ENCODE measurements at places on chromosomes 13 and 19.

DNA sequence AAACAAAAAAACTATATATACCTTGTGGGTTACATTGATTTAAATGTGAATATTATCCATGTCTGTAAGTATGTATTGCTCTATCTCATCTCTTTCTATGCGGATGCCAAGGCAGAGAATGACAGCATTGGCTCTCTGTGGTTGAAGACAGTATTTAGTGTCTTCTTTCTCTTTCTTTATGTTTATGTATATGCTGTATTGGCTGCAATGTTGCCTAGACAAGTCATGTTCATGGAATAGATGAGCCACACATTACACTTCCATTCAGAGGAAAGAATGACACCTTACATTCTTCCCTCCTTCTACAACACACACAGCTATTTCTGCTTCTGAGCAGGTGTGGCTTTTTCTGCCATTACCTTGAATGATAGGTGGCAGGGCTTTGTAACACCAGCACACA is 639.4 kb upstream of the MIR17HG start:
- DNase-seq = no peak

GRCh38 chr19:49434907-49435583 is 6.3 kb downstream of the SLC17A7 start:
- no peak for DNase-seq

DNA sequence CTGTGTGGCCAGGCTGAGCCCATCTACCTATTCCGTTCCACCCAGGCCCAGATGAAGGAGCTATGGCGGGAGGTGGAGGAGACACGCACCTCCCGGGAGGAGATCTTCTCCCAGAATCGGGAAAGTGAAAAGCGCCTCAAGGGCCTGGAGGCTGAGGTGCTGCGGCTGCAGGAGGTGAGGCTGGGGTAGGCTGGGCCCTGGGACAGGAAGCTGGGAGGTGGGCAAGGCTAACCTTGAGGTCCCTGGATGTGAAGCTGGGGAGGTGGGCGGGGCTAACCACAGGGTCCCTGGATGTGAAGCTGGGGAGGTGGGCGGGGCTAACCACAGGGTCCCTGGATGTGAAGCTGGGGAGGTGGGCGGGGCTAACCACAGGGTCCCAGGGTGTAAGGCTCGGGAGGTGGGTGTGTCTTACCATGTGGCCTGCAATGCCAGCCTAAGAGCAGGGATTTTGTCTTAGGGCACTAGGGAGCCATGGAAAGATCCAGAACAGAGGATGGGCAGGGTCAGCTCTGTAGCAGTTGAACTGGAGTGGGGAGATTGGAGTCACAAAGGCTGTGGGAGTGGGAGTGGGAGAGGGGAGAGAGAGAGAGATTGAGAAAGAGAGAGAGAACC is 36.9 kb downstream of the KCNC3 start:
- no peak for DNase-seq

GRCh38 chr13:33206945-33207614 is 78.5 kb downstream of the STARD13 start:
- no peak for DNase-seq

DNA sequence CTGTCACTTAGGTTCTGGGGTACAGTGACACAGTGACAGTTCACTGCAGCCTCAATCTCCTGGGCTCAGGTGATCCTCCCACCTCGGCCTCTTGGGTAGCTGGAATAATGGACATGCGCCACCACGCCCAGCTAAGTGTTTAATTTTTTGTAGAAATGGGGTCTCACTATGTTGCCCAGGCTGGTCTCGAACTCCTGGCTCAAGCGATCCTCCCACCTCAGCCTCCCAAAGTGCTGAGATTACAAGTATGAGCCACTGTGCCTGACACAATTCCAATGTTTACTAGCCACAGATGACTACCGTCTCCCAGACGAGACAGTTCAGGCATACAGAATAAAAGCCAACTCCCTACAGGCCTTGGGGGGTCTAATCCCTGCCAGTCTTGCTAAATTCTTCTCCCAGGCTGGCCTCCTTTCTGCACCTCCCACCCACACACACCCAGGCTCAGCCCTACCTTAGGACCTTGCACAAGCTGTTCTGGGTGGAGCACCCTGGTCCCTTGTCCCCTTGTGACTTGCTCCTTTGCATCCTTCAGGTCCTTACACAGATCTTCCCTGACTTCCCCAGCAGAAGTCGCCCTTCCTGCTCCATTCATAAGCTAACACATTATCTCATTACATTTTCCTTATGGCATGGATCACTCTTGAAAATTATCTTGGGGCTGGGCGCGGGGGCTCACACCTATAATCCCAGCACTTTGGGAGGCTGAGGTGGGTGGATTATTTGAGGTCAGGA is 106.4 kb downstream of the INSR start:
- no peak for DNase-seq

- no peak for DNase-seq
These were observed 397.7 kb downstream of the SUCLA2 start for GRCh38 chr13:47603365-47603764.

DNA sequence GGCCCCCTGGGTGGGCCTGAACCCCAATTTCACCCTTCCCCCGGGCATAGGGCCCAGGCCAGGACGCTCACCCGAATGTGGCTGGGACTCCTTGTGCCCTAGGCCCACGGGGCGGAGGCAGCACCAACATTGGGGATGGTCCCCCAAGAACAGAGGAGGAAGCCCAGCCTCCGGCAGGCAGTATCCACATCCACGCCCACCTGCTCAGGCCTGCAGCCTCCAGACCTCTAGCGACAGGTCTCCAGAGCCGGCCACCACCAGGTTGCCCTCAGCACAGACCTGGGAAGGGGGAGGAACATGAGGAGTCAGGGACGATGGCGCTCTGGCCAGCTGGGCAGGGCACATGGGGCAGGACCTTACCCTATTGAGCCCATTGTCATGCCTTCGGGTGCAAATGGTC is 1.2 kb downstream of the GNG14 start:
- DNase-seq = no peak

DNA sequence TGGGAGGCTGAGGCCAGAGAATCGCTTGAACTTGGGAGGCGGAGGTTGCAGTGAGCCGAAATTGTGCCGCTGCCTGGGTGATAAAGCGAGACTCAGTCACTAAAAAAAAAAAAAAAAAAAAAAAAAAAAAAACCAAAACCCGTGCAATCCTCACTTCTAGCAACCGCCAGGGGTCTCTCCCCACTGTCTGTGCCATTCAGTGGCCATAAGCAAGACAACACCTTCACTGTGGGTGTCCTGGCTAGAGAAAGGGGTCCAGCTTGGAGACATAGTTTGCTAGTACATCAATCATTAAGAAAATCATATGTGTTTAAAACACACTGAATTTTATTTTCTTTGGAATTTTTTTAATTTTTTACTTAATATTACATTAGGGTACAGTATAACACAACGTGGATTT is 68.2 kb downstream of the RASL11A start:
- no peak for DNase-seq

GRCh38 chr19:45046355-45046754 is 7.5 kb downstream of the CLASRP start:
- DNase-seq = no peak

GRCh38 chr13:77981281-77981881 is 62.8 kb upstream of the EDNRB start:
- no peak for DNase-seq

- DNase-seq = no peak
These were observed 560.6 kb upstream of the SPRY2 start for GRCh38 chr13:80901530-80901929.

DNA sequence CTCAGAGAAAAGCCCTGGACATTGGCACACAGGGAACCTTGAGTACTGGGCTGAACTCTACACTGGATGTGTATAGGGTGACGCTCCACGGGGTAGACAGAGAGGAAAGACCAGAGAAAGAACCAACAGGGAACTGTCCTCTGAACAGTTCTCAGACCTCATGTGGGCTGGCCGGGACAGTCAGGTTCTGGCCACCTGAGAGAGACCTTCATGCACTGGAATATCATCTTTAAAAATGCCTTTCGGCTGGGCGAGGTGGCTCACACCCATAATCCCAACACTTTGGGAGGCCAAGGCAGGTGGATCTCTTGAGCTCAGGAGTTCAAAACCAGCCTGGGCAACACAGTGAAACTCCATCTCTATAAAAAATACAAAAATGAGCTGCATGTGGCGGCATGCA is 143.8 kb upstream of the GJB6 start:
- no peak for DNase-seq

DNA sequence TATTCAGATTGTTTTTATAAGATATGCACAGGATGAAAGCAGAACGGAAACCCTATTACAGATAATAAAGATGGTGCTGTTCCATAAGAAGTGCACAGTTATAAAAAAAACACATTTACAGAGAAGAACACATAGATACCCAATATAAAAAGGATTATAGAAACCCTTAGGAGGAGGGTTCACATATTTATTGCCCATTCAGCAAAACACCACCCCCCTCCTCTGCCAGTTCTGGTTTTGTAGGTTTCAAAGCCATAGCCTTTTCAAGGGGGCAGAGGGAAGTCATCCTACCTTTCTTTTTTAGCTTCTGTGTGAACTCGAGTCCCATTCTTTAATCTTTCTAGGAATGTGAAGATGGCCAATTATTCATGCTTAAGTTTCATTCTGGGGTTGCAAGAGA is 511.2 kb downstream of the GPC5 start:
- DNase-seq = no peak

DNA sequence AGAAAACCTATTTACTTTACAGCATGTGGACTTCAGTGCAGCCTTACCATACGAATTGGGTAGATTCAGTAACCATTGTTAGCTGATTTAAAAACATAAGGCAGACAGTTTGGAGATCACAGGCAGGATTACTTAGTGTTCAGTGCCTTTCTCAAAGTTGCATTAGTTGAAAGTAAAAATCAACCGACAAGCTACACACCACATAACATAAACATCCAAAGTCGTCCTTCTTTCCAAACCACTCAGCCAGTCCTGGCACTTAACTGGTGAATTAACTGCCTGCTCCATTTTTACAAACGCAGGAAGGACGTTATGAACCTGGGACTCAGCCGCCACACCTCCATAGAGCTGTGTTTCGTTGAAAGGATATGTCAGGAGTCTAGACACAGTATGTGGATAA is 91.4 kb downstream of the COL4A1 start:
- no peak for DNase-seq

DNA sequence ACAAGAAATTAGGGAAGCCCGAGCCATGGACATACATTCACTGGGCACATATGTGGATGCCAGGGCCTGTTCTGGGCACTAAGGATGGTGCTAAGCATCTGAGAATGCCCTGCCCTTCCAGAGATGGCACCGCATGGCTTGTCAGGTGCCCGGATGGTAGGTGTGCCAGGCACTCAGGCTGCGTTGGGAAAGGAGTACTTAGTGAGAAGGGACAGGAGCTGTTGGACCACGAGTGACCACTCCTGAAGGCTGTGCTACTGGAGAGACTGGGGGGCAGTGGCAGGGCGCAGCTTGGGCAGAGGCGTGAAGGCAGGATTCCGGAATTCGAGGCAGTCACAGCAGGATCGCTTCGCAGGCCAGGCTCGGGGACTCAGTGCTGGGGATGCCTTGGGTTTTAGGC is 38.0 kb upstream of the EHD2 start:
- no peak for DNase-seq

GRCh38 chr13:49315036-49315565 is 67.4 kb downstream of the CDADC1 start:
- DNase-seq = no peak

DNA sequence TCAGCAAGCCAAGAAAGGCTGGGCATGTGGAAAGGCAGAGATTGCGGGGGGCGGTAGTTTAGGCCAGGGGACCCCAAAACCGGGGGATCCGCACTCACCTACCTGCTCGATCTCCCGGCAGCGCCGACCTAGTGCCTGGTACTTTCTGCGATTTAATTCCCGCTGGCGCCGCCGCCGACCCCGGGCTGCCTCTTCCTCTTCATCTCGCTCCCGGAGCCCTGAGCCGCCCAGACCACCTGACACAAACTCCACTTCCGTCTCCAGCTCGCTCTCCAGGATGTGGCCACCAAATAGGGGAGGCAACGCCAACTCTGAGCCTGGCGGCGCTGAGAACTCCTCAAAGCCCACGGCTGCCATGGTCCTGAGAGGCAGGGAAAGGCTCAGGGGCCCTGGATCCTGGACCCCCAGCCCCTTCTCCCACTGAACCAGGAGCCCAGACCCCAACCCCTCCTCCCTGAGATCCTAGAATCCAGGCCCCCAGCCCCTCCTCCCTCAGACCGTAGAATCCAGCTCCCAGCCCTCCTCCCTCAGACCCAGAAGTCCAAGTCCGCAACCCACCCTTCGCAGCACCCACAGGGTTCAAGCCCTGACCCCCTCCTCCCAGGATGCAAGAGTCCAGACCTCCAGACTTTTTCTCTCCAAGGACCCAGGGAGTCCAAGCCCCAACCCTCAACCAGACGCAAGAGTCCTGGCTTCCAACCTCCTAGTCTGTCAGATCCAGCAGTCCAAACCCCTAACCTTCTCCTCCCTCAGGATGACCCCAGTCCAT is 933 bp downstream of the TFPT start:
- DNase-seq = peak; percentile 74

DNA sequence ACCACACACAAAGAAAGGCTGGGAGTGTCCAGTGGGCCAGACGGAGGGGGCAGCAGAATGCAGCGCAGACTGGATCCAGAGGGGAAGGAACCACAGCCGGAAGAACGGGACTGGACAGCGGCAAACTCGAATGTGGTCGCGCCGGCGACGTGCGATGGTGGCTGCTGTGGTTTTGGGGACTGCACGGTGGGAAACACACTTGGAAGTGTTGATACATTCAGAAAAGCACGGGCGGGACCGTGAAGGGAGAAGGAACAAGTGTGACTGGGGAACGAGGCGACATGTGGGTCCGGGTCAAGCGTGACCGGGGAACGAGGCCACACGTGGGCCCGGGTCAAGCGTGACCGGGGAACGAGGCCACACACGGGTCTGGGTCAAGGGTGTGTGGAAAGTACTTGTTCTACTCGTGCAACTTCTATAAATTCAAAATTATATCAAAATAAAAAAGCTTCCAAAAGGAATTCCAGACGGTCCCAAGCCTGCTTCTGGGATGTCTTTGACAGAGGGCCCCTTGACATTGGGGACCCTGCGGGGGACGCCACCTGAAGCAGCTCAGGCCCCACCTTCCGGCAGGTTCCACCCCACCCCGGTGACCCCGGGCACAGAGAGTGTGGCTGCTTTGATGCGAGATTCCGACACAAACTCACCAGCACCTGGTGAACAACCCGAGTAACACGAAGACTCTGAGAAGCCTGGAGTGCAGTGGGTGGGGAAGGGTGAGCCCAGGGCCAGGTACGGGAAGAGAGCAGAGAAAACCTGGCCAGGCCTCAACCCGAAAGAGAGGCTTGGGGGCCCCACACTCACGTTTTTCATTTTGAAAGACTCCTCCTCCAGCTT is 25.1 kb upstream of the C13orf46 start:
- no peak for DNase-seq

- DNase-seq = no peak
These were observed 77.2 kb downstream of the DACH1 start for GRCh38 chr13:71789693-71790329.

GRCh38 chr19:46555628-46556280 is 45.4 kb upstream of the CALM3 start:
- DNase-seq = no peak

Measured in CD8-positive, alpha-beta memory T cell (primary cell).